ENCODE measurements at places on chromosomes 2 and 18.

DNA sequence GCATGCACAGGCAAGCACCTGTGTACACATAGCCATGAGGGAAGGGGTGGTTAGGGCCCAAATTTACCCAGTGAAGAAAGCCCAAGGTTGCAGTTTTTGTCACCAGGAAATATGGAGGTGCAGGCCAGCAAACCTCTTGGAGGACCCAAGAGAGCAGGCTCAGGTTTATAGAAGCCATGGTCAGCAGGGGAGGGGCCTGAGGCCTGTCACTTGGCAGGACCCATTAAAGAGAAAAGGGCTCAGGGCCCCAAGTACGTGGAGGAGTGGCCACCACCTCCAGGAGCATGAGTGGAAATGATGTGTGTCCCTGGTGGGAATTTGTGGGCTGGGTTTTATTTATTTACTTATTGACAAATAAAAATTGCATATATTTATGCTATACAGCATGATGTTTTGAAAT is 192.9 kb downstream of the HAUS1 start:
- H3K4me3 ChIP-seq = no peak overlapping the region
- no peak for DNase-seq
- no peaks in the 10 kb centered on the region for H3K27me3 ChIP-seq
- no peaks in the 10 kb centered on the region for H3K4me1 ChIP-seq
- no peak overlapping the region for H3K27ac ChIP-seq

DNA sequence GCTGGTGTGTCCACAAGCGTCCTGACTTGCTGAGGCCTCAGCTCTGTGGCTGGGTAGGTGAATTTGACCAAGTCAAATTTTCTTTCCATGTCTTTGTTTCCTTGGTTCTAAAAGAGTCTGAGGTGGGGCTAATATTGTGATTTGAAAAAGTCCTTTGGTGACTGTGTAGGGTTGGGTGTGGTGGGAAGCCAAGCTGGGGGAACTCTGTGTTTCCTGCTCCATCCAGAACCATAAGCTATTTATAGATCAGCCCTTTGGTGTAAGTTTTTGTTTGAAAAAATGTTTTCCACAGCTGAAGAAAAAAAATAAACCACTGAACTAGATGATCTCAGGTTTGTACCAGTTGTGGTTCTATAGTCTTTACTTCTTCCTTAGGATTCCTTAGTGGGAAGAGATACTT is 462.7 kb downstream of the TGIF1 start:
- no peaks in the 10 kb centered on the region for H3K27me3 ChIP-seq
- DNase-seq = no peak
- no peak overlapping the region for H3K27ac ChIP-seq
- H3K36me3 ChIP-seq = no peaks in the 10 kb centered on the region
- no peak overlapping the region for H3K4me3 ChIP-seq

- H3K27me3 ChIP-seq = no peaks in the 10 kb centered on the region
- H3K4me1 ChIP-seq = no peaks in the 10 kb centered on the region
- no peak overlapping the region for H3K27ac ChIP-seq
- H3K4me3 ChIP-seq = no peak overlapping the region
Observed at GRCh38 chr2:105168543-105168942, 73.0 kb upstream of the GPR45 start.

- H3K4me1 ChIP-seq = no peaks in the 10 kb centered on the region
- no peak overlapping the region for H3K4me3 ChIP-seq
- H3K27ac ChIP-seq = no peak overlapping the region
- peaks cover 17% of the 10 kb centered on the region for H3K36me3 ChIP-seq
Observed at GRCh38 chr18:55266981-55267380, 307.7 kb upstream of the CCDC68 start.

GRCh38 chr2:108217211-108217610 is 22.6 kb upstream of the SULT1C3 start:
- no peaks in the 10 kb centered on the region for H3K4me1 ChIP-seq
- H3K27ac ChIP-seq = no peak overlapping the region
- DNase-seq = no peak
- no peaks in the 10 kb centered on the region for H3K36me3 ChIP-seq

GRCh38 chr2:73952499-73953446 is 26.1 kb downstream of the DGUOK start:
- H3K27me3 ChIP-seq = no peaks in the 10 kb centered on the region
- H3K27ac ChIP-seq = no peak overlapping the region

DNA sequence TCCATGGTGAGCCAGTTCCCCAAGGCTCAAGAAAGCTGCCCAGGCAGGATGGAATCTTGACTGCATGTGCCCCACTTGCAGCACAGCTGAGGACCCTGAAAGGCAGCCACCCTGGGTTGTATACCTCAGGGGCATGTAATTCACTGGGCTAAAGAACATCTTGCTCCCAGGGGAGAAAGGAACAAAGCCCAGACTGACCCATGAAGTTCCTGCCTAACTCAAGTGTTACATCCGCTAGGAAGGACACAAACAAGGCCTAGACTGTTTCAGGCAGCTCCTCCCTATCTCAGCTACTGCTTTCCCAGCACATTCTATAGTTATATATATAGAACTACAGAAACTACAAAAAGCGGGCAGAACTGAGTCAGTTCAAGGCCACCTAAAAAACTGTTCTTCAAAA is 69.0 kb downstream of the RBM43 start:
- no peaks in the 10 kb centered on the region for H3K4me1 ChIP-seq
- no peaks in the 10 kb centered on the region for H3K27me3 ChIP-seq

GRCh38 chr2:27493948-27494283 is 1.1 kb downstream of the FNDC4 start:
- H3K27ac ChIP-seq = peak overlapping the region; percentile 81
- peak overlapping the region; percentile 96 for H3K4me3 ChIP-seq
- DNase-seq = no peak
- no peaks in the 10 kb centered on the region for H3K27me3 ChIP-seq
- peaks cover 14% of the 10 kb centered on the region for H3K4me1 ChIP-seq

- no peak overlapping the region for H3K4me3 ChIP-seq
- no peak overlapping the region for H3K27ac ChIP-seq
- H3K36me3 ChIP-seq = no peaks in the 10 kb centered on the region
- DNase-seq = no peak
- H3K4me1 ChIP-seq = no peaks in the 10 kb centered on the region
Observed at GRCh38 chr18:30245766-30246455, 796.6 kb downstream of the DSC3 start.

GRCh38 chr2:173898996-173899395 is 66.2 kb downstream of the SP3 start:
- no peak overlapping the region for H3K4me3 ChIP-seq
- H3K4me1 ChIP-seq = no peaks in the 10 kb centered on the region
- no peaks in the 10 kb centered on the region for H3K27me3 ChIP-seq
- no peak for DNase-seq

GRCh38 chr2:26139269-26140183 is 33.4 kb upstream of the GAREM2 start:
- no peaks in the 10 kb centered on the region for H3K4me1 ChIP-seq
- H3K4me3 ChIP-seq = no peak overlapping the region
- no peak overlapping the region for H3K27ac ChIP-seq
- no peak for DNase-seq
- no peaks in the 10 kb centered on the region for H3K27me3 ChIP-seq

DNA sequence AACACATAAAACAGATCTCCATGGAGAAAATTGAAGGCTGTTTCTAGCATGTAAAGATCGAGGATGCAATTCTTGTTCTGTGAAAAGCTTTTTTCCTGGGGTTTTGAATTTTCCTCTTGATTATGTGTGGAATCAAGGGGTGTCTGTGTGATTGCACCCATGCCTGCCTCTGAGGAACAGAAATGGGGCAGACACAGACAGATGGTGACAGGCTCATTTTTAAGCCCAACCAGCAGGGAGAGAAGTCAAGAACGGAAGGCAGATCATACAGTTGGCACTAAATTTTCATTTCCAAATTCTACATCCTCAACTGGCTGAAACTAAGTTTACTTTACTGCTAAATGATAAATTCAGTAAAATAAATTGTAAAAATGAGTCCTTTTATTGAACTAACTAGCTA is 1037.7 kb upstream of the KLHL29 start:
- no peak for DNase-seq
- no peaks in the 10 kb centered on the region for H3K27me3 ChIP-seq
- H3K27ac ChIP-seq = no peak overlapping the region
- H3K36me3 ChIP-seq = no peaks in the 10 kb centered on the region

DNA sequence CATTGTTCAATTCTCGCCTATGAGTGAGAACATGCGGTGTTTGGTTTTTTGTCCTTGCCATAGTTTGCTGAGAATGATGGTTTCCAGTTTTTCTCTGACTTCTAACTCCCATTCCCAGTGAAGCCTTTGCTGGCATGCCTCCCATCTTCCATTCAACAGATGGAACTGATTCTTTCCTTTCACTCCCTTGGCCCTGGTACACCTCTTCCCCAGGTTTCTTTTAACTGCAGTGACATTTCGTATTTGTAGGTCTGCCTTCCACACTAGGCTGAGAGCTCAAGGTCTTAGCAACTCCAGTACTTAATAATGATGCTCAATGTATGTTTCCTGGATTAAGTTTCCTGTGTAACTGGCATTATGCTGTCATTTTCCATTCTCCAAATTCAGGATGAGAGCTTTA is 48.5 kb downstream of the GAREM1 start:
- no peak overlapping the region for H3K27ac ChIP-seq
- no peaks in the 10 kb centered on the region for H3K27me3 ChIP-seq
- no peak overlapping the region for H3K4me3 ChIP-seq
- H3K36me3 ChIP-seq = no peaks in the 10 kb centered on the region
- DNase-seq = no peak

DNA sequence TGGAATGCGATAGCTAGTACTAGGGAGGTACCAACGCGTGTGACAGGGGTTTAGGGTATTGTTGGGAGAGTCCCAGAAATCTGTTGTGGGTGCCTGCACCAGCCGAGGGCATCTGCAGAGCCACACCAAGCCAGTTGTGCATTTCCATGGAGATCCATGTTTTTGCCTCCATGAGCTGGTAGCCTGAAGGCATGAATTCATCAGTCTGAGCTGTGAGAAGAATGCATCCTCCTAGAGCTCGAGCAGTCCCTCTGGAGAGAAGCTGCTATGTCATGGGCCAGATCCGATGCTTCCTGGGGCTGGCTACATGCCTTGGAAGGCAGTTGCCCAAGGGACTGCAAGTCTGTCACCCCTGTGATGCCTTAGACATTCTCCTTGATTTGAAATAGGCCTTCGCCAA is 57.9 kb downstream of the LIPG start:
- H3K36me3 ChIP-seq = no peaks in the 10 kb centered on the region
- no peaks in the 10 kb centered on the region for H3K4me1 ChIP-seq
- H3K4me3 ChIP-seq = no peak overlapping the region
- H3K27ac ChIP-seq = no peak overlapping the region

GRCh38 chr2:8049851-8050571 is 631.8 kb upstream of the ID2 start:
- no peaks in the 10 kb centered on the region for H3K36me3 ChIP-seq
- no peaks in the 10 kb centered on the region for H3K27me3 ChIP-seq
- no peak for DNase-seq
- no peak overlapping the region for H3K27ac ChIP-seq

GRCh38 chr2:109321570-109321969 is 192.6 kb downstream of the SH3RF3 start:
- peaks cover 65% of the 10 kb centered on the region for H3K4me1 ChIP-seq
- no peak overlapping the region for H3K4me3 ChIP-seq
- H3K27ac ChIP-seq = peak overlapping the region; percentile 86
- H3K36me3 ChIP-seq = no peaks in the 10 kb centered on the region

- H3K27ac ChIP-seq = no peak overlapping the region
- no peaks in the 10 kb centered on the region for H3K4me1 ChIP-seq
- H3K36me3 ChIP-seq = peaks cover 53% of the 10 kb centered on the region
- H3K27me3 ChIP-seq = no peaks in the 10 kb centered on the region
- no peak overlapping the region for H3K4me3 ChIP-seq
- no peak for DNase-seq
Observed at GRCh38 chr18:70197844-70198243, 7.6 kb downstream of the RTTN start.

Measured in ascending aorta (tissue), 2 donors.